ENCODE measurements at places on chromosomes 2 and 18.

DNA sequence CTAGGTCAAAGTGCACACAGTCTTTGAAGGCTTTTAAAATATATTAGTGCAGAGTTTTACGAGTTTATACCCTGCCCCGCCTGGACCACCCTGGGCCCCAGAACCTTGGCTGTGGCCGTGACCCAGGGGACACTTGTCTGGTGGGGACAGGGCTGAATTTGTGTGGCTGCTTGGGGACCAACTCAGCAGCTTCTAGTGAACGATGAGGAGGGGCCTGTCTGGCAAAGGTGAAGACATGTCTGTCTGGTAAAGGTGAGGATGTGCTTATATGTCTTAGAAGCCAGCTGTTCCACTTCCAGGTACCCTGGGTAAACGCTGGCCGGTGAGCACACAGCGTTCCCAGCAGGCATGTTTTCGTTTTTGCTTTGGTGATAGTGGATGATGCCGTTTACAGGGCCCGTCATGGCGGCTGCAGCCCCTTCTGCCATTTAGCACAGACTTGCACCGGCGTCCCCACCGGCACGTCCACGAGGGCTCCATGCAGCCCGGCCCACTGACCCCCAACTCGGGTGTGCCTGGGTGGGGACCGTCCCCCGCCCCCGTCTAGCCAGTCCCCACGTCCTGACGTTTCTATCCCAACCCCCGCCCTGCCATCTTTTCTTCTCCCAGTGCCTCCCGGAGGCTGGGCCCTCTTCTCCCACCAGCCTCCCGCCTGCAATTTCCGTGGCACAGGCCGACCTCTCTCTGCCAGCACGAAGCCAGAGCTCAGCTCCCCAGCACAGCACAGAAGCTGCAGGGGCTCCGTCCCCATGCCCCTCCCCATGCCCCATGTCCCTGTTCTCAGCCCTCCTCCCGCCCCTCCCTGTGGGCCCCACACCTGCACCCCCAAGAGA, 67.8 kb downstream of the SLC66A2 start:
- no peak for DNase-seq

GRCh38 chr2:241560162-241560882, 1.8 kb downstream of the BOK start:
- DNase-seq: no peak

DNA sequence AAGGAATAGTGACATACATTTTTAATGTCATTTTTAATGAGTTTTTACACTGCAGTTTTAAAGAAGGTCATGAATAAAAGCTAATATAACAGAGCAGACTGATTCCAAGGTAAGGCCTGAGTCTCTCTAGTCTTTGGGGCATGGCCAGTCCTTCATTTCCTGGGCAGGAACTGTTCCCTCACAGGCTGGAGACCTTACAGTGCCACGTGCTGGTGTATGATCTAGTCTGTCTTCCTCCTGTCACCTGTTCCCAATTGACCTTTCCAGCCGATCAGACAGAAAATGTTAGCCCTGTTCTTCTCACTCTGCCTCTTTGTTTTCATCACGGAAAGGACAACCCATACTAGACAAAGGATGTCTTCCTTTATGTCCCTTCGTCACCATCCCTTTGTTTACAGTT, 33.6 kb downstream of the ZCCHC2 start:
- no peak for DNase-seq

- DNase-seq: no peak
These were observed 292.4 kb upstream of the SPRED2 start for GRCh38 chr2:65724752-65725151.

DNA sequence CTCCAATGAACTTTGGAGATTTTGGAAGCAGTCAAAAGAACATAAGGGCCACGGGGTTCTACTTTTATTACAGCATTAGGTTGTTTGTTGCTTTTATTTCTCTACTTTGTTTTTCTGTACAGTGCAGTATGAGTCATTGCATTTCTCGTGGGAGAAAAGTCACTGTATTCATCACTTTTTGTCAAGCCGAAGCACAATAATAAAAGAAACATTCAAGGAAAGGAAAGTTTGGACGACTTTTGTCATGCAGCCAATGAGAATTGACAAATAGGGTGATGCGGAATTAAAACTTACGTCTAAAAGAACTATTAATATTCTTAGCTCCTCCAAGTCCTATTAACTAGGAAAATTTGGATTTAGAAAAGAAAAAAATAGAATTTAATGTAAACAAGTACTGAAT, 209.9 kb downstream of the TMEM182 start:
- no peak for DNase-seq

- DNase-seq: no peak
These were observed 114.6 kb upstream of the TEX51 start for GRCh38 chr2:126784045-126784444.

DNA sequence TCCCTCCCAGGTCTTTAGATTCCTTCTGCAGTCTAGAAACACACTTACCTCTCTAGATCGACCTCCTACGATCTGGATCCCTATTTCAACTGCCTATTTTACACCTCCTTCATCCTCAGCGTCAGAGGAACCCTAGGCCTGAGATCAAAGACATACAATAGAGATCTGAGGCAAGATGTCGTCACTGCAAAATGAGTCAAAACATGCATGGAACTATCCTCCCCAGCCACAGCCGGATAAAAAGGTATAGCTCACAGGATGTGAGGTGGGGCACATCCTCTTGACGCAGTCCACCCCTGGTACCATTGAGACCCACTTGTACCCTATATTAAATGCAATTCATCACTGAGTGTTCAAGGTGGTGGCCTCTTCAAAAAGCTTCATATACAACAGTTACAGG, 63.7 kb upstream of the DNAJC10 start:
- no peak for DNase-seq

DNA sequence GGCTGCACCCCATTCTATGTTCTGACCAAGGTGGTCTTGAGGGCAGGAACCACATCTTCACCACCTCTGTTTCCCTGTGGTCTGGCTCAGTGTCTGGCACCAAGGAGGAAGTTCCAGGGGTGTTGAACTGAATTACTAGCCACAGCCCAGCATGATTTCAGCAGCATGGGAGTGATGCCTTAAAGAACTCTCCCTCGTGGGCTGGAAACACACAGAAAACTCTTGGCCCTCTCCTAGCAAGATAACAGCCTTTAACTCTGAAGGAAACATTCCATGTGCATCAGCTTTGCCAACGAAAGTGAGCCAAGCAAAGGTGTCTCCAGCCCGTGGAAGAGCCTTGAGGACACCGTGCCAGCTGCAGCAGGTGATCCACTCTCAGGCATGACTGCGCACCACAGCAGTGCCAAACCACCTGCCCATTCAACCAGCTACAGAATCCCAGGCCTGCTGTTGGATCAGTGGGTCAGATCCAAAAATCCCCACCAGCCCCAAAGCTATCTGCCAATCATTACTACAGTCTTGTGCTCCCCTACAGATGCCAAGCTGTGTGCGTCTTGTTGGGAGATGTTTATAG, 124.8 kb downstream of the TTC32 start:
- DNase-seq: no peak

DNA sequence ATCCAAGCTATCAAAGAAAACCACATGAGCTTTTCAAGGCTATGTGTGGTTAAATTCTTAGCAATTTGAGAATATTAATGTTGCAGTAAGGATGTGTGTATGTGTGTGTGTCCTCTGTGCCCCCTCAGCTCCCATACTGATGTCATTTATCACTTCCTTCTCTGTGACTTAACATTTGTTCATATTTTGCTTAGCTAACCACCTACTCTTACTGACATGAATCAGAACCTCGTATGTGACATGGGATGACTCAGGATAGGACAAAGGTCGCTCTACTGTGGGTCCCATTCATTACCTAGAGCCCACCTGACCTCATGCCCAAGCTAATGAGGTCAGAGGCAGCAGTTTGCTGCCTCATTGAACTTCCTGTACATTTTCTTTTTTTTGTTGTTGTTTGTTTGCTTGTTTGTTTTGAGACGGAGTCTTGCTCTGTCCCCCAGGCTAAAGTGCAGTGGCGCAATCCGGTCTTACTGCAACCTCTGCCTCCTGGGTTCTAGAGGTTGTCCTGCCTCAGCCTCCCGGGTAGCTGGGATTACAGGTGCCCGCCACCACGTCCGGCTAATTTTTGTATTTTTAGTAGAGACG, 36.3 kb downstream of the MOGAT1 start:
- no peak for DNase-seq

GRCh38 chr18:77086656-77087392, 45.8 kb downstream of the MBP start:
- no peak for DNase-seq

DNA sequence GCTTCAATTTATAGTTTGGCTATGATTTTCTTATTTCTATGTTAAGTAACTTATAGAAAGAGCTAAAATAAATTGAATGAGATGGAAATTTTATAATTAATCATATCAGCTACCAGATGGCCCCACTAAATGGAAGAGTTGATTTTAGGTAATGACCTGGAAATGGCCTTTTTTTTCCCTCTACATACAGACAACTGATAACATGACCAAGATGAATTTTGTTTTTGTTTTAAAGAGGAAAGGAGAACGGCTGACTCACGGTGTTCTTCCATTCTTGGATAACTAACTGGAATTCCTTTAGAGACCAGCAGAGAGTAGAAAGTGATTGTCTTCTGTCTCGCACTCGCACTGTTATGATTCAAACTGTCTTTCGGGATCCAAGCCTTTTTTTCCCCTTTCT, 91.0 kb downstream of the TMEM185B start:
- no peak for DNase-seq

DNA sequence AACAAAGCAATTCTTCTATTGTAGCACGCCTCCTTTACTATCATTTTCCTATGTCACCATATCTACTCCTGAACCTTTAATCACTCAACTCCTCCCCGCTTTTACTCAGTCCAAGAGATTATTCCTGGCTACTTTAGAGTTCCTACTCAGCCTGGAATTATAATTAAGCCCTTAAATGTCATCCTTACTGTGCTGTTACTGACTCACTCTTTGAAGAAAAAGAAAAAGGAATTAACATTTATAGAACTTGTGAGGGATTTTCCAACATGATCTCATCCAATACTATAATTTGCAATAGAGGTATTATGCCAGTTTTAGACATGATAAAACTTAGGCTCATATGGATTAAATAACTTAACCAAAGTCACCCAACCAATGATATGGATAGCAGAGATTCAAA, 61.7 kb downstream of the CCDC88A start:
- DNase-seq: no peak

GRCh38 chr2:20635113-20635510, 15.8 kb downstream of the HS1BP3 start:
- no peak for DNase-seq

DNA sequence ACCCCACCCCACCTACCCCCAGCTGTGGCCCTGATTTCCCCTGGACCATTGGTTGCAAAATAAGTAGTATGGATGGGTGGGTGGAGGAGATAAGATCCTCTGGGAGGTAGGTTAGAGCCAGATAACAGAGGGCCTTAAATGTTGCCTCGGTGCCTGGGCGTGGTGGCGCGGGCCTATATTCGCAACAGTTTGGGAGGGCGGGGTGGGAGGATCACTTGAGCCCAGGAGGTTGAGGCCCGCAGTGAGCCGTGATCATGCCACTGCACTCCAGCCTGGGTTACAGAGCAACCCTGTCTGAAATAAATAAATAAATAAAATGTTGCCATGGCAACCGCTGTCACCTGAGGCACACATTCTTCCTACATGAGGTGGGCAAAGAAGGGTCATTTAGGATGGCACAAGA, 103.3 kb upstream of the GATA6 start:
- DNase-seq: no peak

DNA sequence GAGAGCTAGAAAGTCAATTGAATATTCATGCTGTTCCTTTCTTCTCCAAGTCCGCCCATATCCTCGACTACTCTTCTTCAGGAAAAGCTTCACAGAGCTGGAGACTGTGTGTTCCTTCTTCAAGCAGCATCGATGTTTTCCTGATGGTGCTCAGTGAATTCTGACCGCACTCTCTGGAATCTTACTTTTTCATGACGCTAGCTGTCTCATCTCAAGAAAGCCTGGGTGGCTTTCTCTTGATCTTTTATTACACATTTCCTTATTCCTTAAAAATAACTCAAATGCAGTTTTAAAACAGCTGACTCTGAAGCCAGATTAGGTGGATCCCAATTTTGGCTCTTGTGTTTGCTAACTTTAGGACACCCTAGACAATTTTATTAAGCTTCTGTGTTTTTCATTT, 1245.1 kb upstream of the LRRTM1 start:
- DNase-seq: no peak

- DNase-seq: no peak
These were observed 126.4 kb upstream of the DLX2 start for GRCh38 chr2:172229125-172229524.

DNA sequence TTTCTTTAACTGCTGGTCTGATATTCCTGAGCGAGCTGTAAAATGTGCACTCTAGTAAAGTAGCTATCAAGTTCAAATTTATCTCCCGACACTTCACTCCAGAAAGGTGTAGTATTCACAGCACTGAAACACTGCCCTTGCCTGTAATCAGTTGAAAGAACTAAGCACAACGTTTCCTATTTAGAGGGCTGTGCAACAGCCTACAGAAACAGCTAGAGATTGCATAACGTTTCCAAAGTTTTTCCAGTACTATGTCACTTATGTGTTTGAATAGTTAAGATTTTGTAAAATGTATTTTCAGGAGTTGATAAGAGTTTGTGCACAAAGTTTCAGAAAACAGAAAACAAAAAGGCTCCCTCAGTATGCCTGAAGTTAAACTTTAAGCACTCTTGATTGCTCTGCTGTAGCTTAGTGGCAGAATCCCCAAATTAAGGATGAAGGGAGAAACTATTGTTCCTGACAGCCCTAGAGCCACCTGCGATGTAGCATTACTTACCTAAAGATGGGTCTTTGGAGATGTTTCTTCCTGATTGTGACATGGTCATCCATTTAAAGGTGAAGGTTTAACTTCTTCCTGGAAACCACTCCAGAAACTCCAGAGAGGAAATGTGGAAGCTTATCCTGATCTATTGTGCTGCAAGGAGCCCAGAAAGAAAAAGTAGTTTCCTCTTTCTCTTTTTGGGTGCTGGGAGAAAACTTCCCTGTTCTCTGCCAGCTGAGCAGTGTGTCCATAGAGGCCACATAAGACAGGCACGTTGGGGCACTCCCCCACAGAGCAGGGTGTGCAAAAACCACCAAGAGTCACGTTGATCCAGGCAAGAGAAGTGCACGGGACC, 536 bp downstream of the PDE1A start:
- no peak for DNase-seq

GRCh38 chr2:173171321-173171720, 95.7 kb downstream of the MAP3K20 start:
- DNase-seq: no peak

DNA sequence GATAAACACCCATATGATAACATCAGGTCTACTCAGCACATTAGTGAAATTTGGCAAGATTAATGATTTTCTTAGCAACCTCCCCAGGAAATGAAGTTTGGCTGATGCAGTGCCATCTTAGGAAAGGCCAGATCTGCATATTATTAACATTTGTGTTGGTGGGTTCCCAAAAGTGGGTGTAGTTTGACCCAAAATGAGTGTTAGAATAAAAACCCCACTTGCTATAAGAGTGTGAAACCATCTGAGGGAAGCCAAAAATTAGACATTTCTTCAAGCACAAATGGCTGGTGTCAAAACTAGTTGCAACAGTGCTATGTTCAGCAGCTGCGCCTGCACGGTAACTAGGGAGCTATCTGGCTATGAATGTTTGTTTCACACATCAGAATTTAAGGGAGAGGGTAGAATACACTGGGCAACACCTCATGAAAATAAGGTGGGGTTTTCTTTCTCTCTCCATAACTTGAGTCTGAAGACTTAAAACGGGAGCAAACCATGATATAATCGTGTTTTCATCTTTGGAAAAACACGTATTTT, 15.9 kb upstream of the CSRNP3 start:
- no peak for DNase-seq

- no peak for DNase-seq
These were observed 16.3 kb downstream of the GKN2 start for GRCh38 chr2:68936427-68936826.
